ENCODE measurements at places on chromosomes 7 and 10. TPM values are rescaled to one million over a fixed set of nuclear protein-coding genes. Genes with fewer than 3 reads are reported as not detected.

DNA sequence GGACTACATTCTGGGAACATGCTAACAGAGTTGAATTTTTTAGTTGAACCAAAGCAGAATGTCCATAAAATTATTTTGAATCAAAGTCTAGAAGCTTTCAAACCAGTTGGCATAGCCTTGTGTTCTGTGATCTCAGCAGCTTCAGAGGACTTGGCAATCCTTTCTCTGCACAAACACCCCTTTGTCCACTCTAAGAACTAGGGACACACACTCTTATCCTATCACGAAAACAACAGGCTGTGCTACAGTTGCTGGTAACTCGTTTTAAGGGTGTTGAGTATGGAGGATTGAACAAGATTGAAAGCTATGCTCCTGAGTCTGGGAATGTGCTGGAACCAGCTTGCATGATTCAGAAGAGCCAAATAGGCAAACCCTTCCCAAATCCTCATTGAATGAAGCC is 76.4 kb upstream of the PRSS58 start:
- DNase-seq = no peak

- DNase-seq = no peak
Observed at GRCh38 chr7:39100270-39100669, 122.6 kb downstream of the POU6F2 start.

GPR26 gene
- total RNA-seq = not detected

DNA sequence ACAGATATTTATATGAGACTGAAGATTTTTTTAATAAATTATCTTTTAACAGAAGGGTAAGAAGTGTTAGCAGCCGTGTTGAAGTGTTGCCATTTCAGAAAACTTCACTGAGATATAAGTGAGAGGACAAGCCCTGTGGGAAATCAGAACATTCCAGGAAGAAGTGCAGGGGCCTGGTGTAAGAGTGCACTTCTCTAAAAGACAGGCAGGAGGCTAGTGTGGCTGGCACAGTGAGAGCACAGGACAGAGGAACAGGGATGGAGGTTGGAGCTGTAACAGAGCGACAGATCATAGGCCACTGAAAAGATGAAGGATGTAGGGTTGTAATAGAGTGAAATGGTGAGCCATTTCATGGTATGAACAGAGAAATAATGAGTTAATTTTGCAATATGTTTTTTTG is 608.9 kb downstream of the SORCS1 start:
- no peak for DNase-seq

DNA sequence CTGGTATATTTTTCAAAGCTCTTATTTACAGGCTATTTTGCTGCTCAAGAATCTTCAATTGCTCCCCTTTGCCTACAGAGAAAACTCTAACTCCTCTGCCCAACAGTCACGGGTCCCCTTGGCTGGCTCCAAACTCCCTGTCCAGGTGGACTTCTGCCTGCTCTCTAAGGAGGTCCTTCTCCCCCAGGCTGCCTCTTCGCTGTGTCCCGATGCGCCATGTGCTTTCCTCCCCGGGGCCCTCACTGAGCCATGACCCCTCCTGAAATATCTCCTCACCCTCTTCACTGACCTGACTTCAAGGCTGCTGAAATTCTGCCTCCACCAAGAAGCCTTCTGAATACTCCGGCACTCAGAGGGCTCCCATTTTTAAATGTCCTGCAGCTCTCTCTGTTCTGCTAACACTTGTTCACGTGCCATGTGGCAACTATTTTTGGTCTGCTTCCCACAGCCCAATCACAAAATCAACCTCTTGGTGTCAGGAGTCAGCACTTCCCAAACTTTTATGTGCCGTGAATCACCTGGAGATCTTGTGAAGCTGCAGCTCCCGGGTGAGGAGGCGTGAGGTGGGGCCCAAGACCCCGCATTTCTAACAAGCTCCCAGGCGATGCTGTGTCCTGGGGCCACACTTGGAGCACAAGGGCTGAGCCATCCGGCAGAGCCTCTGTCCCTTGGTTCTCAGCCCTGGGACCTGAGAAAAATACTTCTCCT is 85.7 kb upstream of the COL13A1 start:
- no peak for DNase-seq

DNA sequence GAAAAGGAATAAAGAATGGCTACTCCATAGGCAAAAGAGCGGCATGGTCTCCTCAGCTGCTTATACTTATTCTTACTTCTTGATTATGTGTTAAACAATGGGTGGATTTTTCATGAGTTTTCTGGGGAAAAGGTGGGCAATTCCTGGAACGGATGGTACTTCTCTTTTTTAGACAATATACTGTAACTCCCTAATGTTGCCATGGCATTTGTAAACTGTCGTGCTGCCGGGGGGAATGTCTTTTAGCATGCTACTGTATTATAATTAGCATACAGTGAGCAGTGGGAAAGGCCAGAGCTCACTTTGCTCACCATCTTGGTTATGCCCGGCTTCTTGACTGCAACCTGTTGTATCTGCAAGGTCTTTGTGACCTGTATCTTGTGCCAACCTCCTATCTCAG is 372.1 kb upstream of the AKR1E2 start:
- DNase-seq = no peak

GRCh38 chr10:31345886-31346285 is 26.9 kb downstream of the ZEB1 start:
- DNase-seq = no peak

DNAJC12 gene
- total RNA-seq = 2.6 TPM

- DNase-seq = no peak
Observed at GRCh38 chr7:30406664-30407425, 71.7 kb downstream of the NOD1 start.

- DNase-seq = no peak
Observed at GRCh38 chr10:72049969-72050781, 38.2 kb downstream of the SPOCK2 start.

DNA sequence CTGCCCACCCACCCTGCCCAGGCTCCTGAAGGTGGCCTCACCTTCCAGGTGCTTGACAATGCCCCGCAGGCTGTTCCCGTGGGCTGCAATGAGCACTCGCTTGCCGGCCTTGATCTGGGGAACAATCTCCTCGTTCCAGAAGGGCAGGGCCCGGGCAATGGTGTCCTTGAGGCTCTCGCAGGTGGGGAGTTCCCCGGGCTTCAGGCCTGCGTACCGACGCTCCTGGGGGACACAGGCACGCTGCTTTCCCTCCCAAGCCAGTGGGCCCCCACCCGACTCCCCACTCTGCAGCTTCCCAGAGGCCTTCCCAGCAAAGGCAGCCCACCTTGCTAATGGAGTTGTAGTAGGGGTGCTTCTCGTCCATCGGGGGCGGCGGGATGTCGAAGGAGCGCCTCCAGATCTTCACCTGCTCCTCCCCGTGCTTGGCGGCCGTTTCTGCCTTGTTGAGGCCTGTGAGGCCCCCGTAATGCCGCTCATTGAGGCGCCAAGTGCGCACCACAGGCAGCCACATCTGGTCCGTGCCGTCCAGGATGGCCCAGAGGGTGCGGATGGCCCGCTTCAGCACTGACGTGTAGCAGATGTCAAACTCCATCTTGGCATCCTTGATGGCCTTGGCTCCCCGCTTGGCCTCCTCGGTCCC is 456 bp downstream of the PGAM2 start:
- no peak for DNase-seq

GRCh38 chr7:8290645-8291308 is 28.8 kb upstream of the ICA1 start:
- DNase-seq = no peak

IFIT1B gene
- 0.24 TPM for total RNA-seq

DNA sequence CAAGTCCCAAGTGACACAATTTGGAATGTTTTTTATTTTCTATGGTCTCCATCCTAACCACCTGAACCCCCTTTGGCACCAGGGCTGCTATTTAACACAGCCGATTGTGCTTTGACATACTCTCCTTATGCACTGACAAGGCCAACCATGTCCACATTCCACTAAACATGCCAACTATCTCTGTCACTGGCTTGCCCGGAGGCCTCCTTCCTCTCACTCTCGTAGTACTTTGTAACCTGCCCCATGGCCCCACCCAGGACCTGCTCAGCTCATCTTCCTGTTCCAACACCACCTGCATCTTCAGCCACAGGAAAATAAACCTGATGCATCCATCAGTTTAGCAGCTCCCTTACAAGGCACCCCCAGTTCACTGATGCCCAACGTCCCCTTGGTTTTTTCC is 63.1 kb downstream of the GPAM start:
- no peak for DNase-seq

DNA sequence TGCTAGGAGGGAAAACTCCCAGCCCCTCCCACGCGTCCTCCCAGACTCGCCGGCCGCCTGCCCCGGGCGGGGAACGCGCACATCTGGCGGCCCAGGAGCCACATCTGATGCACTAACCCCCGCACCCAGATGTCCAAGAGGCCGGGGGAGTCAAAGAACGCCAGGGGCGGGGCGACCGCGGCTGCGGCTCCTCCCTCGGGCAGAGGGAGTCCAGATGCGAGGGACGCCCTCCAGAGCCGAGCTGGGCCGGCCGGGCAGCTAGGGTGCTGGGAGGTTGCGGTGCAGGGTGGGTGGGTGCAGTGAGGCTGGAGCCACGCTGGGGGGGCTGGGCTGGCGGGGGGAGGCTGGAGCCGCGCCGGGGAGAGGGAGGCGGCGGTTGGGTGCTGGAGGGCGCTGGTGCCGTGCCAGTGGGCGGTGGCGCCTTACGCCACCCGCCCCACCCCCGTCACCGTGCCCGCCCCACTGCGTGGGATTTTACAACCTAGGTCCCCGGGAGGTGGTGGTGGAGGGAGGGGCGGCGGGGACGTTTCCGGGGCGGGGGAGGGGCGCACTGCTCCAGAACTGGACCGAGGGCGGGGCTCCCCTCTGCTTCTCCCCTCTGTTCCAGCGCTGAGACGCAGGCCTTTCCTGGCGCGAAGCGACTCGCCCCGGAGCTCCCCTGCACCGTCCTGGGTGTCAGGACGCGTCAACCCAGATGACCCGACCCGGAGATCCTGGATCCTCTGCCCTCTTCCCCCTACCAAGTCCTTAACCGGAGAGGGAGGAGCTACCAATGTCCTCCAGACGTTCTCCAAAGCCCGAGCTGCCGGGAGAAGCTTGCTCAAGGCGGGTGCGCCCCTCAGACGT is 109.1 kb downstream of the REEP3 start:
- peak; percentile 95 for DNase-seq

- no peak for DNase-seq
Observed at GRCh38 chr7:30201161-30201666, 66.4 kb downstream of the MTURN start.

DNA sequence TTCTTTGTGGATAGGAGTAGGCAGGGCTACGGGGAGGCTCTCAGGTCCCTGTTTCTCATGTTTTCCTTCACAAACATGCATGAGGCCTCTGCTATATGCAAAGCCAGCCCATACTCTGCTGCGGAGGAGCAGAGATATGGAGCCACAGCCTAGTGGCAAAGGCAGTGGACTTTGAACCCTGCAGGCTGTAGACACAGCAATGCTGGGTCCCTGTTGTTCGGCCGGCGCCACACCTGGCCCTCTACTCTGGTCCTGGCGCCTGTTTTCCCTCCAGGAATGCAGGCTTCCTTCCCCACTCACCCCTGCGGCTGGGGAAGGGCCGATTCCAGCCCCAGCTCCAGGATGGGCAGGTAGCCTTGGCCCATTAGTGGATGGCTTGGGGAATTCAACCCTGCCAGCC is 11.5 kb downstream of the CLRN3 start:
- DNase-seq = no peak

MCMBP gene
- 28.5 TPM for total RNA-seq

All from right atrium auricular region (tissue), 2 donors.